T-helper 2 cell (primary cell): ENCODE measurements at places on chromosomes 7 and 10.

- DNase-seq = no peak
These were observed 110.6 kb upstream of the PRR15 start for GRCh38 chr7:29453021-29453420.

- DNase-seq = no peak
These were observed 30.2 kb downstream of the PTPRE start for GRCh38 chr10:127937069-127937468.

GRCh38 chr7:32079510-32079909 lies 9.3 kb upstream of the PDE1C start:
- DNase-seq = no peak

- DNase-seq = no peak
These were observed 43.4 kb downstream of the ZNRF2 start for GRCh38 chr7:30327813-30328212.

GRCh38 chr7:150978126-150978789 lies at the start of gene KCNH2:
Gene KCNH2, minus strand, starts transcription at chr7:150978321. Its CDS starts 408 bp downstream, at chr7:150977913.
- DNase-seq = peak; percentile 47

GRCh38 chr7:55185941-55186609 lies 167.3 kb downstream of the EGFR start:
- no peak for DNase-seq

GRCh38 chr7:151091431-151091830 lies 5.2 kb downstream of the AGAP3 start:
- no peak for DNase-seq

DNA sequence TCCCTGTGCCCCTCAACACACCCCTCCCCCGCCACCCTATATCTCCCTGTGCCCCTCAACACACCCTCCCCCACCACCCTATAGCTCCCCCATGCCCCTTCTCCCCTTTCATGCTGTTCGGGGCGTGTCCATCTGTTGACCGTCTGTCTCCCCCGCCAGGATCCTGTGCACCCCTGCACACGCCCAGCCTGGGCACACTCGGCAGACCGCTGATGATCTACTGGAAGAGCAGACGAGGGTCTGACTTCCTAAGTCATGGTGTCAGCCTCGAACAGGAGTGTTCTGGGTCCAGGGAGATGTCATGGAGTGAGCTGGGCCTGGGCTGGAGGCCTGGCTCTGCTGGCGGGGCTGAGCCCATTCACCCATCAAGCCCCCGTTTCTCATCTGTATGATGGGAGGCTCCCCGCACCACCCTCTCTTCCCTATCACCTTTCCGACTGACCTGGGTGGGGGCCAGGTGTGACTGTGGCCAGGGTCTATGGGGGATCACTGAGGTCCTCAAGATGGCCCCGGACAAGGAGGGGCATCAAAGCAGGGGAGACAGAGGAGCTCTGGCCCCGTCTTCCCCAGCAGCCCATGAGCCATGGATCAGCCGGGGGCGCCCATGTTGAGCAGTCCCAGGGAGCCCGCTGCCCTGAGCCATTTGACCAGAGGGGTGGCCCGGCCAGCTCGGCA lies 48.3 kb downstream of the PDGFA start:
- DNase-seq = no peak

DNA sequence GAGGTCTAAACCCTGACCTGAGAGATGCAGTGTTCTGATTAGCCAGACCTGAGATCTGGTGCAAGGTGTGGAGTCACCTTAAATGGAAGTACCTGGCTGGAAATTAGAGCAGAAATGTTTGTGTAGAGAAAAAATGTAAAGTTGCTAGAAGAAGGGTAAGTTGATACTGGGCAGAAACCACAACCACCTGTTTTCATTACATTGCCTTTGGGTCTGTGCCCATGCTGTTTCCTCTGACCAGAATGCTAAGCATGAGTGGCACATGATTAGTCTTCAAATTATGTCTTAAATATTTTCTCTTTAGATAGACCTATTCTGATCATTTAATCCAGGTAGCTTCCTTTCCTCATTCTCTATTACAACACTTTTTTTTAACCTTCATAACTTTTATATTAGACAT lies 69.0 kb downstream of the CASD1 start:
- DNase-seq = no peak

- no peak for DNase-seq
These were observed 14.1 kb downstream of the RNF32 start for GRCh38 chr7:156654511-156655234.

- no peak for DNase-seq
These were observed 776 bp upstream of the CALML3 start for GRCh38 chr10:5523796-5524574.

DNA sequence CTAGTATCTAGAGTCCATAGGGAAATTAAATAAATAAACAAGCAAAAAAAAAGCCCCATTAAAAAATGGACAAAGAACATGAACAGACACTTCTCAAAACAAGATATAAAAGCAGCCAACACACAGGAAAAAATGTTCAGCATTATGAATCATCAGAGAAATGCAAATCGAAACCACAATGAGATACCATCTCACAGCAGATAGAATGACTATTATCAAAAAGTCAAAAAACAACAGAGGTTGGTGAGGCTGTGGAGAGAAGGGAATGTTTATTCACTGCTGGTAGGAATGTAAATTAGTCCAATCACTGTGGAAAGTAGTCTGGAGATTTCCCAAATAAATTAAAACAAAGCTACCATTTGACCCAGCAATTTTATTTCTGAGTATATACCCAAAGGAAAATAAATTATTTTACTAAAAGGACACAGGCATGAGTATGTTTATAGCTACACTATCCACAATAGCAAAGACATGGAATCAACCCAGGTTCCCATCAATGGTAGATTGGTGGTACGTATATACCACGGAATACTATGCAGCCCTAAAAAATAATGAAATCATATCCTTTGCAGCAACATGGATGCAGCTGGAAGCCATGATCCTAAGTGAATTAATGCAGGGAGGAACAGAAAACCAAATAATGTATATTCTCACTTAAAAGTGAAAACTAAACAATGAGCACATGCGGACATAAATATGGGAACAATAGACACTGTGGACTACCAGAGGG lies 366.5 kb upstream of the SEMA3C start:
- peak; percentile 34 for DNase-seq

DNA sequence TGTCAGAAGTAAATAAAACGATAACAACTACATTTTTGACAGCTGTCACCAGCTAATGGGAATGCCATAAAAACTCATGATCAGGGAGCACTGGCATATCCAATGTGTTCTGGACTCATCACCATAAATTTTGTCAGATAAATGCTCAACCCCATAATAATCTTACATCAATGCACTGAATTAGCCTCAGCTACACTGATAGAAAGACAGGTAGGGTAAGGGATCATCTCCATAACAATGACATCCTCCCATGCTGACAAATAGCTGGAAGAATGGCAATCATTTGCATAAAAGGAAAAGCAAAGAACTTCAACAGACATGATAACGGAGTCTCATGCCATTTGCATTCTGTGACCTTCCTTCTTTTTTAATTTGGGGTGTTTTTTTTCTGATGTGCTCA lies 352.8 kb upstream of the PFKP start:
- DNase-seq = no peak

DNA sequence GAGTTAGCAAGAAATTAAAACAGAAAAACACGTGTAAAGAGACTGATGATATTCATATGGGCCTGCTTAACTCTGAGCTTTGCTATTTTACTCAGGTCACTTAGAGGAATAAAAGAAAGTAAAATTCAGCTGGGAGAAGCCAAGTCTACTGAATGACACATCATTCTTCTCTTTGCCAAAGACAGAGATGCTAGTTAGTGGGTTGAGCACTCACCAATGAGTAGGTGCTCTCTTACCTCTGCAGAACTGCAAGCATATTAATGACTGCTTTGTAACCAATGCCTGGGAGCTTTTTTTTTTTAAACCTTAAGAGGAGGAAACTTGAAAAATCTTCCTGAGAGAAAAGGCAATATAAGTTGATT lies 44.8 kb upstream of the BAMBI start:
- no peak for DNase-seq

DNA sequence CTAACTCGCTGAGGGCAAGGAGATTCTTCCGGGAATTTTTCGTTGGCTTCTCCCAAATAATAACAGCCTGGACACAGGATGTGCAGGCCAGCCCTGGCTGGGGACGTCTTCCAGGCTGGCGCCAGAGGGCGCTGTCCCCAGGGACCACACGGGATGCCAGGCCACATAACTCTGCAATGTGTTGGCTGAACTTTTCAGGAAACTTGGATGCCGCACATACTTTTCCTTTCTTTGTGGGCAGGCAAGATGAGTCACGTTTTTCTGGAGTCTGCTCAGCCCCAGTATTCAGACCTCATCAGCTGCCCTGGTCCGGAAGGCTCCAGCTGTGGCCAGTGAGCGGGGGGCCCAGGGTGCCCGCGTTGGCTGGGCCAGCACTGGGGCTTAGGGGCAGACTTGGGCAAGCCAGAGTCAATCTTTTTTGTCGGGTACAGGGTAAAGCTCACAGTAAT lies 122.7 kb downstream of the PRKAG2 start:
- no peak for DNase-seq

DNA sequence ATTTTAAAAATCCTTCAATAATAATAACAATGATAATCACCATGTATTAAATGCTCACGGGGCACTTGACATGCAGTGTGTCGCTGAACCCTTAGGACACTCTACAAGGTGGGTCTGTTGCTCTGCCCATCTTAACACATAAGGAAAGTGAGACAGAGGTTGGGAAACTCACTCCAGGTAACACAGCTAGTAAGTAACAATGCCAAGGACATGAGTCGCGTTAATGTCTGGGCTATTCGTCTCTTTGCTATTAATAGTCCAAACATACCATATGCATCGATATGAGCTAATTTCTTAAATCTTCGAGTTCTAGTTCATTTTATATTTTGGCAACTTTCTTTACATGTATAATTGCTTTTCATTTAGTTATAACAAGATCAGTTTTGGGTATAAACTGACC lies 79.5 kb downstream of the BEND7 start:
- no peak for DNase-seq

- no peak for DNase-seq
These were observed 50.1 kb upstream of the CRTAC1 start for GRCh38 chr10:98080494-98080893.

- DNase-seq = no peak
These were observed 9.7 kb upstream of the GDF10 start for GRCh38 chr10:47290338-47290737.

GRCh38 chr7:157003445-157003755 lies 7.1 kb downstream of the MNX1 start:
- DNase-seq = no peak

DNA sequence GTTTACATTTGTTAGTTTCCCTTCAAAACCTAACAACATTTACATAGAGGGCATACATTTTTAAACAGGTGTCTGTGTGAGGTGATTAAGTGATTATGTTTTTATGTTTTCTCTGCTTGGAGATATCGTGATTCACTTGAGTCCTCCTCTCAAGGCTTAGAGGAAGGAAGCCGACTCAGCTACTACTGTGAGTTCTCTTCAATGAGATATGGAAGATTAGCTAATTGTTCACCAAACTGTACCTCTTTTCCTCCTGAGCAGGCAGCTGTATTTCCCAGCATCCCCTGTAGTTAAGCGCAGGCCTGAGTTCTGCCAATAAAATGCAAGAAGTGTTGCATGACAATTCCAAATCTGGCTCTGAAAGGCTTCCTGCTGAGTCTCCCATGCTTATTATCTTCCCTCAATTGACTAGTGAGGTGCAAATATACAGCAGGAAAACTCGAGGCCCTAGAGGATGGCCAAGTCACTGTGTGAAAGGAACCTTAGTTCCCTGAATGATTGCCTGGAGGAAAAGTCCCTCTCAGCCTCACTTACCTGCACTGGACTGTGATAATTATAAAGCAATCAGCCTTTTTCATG lies 528.7 kb downstream of the GRM8 start:
- no peak for DNase-seq
